Activated naive CD4-positive, alpha-beta T cell treated with anti-CD3 and anti-CD28 coated beads, Interleukin-2, amount 50 U/mL, for 72 hours (primary cell): ENCODE measurements at places on chromosomes 6 and 20. TPM values are rescaled to one million over a fixed set of nuclear protein-coding genes. Genes with fewer than 3 reads are reported as not detected.

GRCh38 chr20:1973601-1974440 is 20.0 kb downstream of the PDYN start:
- no peak for DNase-seq

DNA sequence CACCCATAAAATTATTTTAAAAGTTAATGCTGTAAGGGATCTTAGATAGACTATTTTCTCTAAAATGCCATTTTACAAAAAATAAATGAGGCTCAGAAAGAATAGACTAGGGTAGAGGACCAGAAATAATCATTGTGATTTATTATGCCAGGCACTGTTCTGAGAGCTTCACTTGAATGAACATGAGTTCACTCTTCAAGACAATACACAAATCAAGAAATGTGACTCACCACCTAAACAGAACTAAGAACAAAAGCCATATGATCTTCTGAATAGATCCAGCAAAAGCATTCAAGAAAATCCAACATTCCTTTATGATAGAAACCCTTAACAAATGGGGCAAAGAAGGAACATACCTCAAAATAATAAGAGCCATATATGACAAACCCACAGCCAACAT is 582.0 kb downstream of the PKHD1 start:
- DNase-seq = no peak

DNA sequence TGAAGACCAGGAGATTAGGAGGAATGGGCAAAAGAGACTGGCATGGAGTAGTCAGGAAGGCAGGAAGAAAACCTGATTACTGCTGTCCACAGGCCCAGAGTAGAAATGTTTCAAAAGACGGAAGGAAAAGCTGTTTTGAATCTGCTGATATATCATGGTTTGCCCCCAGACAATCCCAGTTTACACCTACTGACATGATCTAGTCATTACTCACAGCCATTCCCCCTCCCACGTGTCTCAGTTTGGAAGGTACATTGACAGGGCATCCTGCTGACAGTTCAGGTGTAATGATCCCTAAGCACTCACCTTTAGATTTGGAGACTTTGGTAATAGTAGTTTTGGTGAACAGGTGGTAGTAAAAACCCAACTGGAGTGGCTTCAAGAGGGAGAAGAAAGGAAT is 9.8 kb upstream of the TXNDC5 start:
- DNase-seq = no peak

GRCh38 chr20:31966991-31967655 is 828 bp upstream of the XKR7 start:
- DNase-seq = no peak

Gene GJA1
- total RNA-seq = 0.16 TPM

Gene SCRT2
- total RNA-seq = not detected

GRCh38 chr6:30264743-30265142 is 51.5 kb upstream of the TRIM26 start:
- DNase-seq = no peak

Gene SLC16A10
- 5.4 TPM for total RNA-seq

- DNase-seq = no peak
Measured at GRCh38 chr6:38570750-38571149, 69.0 kb downstream of the BTBD9 start.

DNA sequence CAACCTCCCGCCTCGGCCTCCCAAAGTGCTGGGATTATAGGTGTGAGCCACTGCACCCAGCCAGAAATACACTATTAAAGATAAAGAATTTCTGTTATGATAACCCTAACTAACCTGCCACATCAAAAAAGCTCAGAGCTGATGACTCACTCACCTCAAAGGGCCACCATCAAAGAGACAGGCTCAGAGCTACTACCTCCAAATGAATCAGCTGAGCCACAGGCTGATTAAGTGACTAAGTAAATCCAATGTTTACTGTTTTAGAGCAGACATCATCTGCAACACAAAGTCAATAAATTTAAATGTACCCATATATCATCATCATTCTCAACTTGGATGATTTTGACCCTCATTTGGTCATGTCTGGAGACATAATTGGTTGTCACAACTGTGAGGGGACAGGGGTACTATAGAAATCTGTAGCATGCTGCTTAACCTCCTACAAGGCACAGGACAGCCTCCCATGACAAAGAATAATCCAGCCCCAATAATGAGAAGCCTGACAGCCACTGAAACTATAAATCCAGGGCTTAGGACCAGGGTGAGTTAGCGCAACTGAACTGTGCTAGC is 106.5 kb downstream of the ATP9A start:
- DNase-seq = peak; percentile 58

DNA sequence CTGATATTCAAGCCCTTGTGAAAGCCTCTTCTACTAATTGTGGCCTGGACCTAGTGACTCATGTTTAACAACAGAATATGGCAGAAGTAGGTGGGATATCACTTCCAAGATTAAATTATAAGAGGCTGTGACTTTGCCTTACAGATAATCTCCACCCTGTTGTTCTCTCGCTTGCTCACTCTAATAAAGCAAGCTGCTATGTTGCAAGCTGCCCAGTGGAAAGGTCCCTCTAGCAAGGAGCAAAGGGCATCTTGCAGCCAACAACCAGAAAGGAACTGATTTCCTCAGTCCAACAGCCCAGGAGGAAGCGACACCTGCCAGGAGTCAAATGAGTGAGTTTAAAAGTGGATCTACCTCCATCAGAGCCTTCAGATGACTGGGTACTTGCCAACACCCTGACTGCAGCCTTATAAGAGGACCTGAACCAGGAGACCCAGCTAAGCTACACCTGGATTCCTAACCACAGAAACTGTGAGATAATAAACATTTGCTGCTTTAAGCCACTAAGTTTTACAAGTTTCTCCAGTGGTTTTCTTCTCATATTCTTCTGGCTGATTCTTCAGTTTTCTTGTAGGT is 112.6 kb downstream of the FRK start:
- DNase-seq = no peak

GRCh38 chr6:72769459-72770125 is 147.7 kb downstream of the KCNQ5 start:
- DNase-seq = no peak

DNA sequence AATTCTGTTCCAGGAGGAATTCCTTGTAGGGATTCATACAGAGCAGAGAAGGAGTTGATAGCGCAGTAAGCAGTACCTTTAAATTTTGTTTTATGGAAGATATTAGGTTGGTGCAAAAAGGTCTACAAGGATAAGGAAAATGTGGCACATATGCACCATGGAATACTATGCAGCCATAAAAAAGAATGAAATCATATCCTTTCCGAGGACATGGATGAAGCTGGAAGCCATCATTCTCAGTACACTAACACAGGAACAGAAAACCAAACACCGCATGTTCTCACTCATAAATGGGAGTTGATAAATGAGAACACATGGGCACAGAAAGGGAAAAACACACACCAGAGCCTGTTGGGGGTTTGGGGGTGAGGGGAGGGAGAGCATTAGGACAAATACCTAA is 37.4 kb upstream of the TXLNB start:
- DNase-seq = no peak

- DNase-seq = no peak
Measured at GRCh38 chr6:28537065-28537464, 11.4 kb downstream of the GPX5 start.

- DNase-seq = no peak
Measured at GRCh38 chr6:26215585-26216358, 128.5 kb downstream of the HFE start.

- no peak for DNase-seq
Measured at GRCh38 chr6:143003676-143004075, 57.0 kb upstream of the AIG1 start.

- DNase-seq = no peak
Measured at GRCh38 chr6:157054531-157054979, 268.8 kb downstream of the TMEM242 start.

DNA sequence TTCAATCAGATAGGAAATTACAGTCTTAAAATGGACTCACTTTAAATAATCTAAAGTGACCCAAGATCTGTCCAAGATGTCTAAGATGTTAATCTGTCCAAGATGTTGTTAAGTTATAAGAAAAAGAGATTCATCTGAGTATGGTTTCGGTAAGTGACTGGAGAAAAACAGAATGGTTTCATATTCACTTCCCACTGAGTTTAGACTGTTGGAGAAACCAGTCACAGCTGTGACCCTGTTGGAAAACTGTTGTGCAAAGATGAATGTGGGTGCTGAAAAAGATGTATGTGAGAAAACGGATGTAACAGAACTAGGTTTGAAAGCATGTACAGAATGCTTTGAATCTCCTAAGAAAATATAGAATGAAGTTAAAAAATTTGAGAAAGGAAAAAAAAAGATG is 325.9 kb downstream of the COL12A1 start:
- no peak for DNase-seq

DNA sequence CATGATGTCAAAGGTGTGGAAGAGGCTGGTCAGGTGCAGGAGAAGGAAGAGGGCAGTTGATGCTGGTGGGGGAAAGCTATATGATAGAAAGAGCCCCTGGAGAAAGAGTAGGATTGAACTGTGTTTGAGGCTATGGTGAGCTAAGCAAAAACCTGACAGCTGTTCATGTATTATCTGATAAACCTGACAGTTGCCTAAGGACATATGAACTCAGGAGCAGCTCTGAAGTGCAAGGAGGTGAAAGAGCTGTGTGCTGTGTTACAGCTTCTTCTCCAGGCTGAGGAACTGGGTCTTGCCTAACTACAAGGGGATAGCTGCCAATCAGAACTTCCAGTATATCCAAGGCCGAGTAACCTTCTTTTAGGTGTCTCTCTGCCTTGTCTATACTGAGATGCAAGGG is 81.8 kb downstream of the LCA5 start:
- DNase-seq = no peak

DNA sequence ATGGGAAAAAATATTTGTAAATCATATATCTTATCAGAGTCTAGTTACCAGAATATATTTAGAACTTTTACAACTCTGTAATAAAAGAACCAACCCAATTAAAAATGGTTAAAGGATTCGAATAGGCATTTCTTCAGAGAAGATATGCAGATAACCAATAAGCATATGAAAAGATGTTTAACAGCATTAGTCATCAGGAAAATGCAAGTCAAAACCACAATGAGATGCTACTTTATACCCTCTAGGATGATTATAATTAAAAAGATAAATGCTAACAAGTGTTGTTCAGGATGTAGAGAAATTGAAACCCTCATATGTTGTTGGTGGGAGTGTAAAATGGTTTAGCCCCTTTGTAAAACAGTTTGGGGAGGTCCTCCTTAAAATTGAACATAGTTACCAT is 94.1 kb downstream of the LRRC1 start:
- DNase-seq = no peak

DNA sequence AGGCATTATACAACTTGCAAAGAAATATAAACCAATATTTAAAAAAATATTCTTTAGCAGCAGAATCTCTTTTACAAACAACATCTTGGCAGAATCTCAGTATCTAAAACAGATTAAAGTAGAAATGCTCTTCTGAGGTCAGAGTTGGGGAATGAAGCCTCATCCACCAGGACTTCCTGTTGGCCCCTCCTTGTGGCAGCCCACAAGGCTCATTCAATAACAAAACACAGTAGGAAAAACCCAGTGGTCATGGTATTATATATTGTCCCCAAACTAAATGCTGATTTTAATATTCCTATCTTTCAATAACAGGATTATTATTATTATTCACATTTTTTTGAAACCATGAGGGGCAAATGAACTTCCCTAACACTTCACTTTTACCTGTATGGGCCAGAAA is 368.6 kb downstream of the BTBD9 start:
- no peak for DNase-seq

- DNase-seq = no peak
Measured at GRCh38 chr6:11260249-11261038, 28.0 kb upstream of the NEDD9 start.
